MG63 (cell line): ENCODE measurements at places on chromosomes 6 and 20.

DNA sequence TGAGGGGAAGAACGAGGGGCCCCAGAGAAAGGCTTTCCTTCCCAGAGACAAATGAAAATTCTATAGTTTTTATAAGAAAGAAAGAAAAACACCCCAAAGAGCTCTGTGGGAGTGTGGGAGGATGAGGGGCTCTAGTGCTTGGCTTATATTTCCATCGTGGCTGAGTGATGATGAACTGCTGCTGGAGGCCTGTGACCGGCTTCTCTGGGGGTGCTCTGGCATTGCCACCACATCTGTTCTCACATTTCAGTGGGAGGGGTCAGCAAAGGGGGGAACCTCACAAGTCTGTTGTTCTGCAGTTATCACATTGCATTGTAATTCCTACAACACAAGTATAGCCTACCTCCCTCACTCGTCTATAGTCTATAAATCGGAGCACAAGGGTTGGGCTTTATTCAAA lies 67.6 kb upstream of the BACH2 start:
- no peak for DNase-seq

DNA sequence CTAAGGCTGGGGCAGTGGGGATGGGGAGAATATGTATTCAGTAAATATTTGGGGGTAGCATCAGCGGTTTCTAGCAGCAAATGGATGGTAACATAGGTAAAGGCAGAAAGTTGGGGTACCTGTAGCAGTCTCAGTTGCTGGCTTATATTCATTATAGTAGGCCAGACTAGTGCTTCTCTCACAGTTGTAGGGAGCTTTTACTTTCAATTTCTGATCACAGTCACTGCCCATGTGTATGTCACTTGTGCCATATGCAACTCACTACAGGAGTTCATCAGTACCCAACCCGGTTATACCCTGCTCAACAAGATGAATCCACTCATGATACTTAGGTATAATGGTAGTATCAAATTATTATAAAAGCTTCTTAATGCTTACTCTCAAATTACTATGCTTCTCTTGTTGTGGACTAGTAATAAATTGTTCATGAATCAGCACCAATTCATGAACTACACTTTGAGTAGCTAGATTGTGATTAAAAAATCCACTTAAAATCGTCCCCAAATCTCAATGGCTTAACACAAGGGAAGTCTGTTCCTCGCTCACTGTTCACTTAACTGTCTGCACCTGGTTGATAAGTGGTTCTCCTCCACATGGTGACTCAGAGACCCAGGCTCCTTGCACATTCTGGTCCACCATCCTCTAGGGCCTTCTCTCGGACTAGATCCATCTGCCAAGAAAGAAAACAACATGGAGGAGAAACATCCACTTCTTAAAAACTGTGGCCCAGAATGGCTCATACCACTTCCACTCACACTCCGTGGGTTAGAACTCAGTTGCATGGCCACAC lies 31.3 kb upstream of the MYLIP start:
- no peak for DNase-seq

GRCh38 chr20:22711971-22712755 lies 127.8 kb upstream of the FOXA2 start:
- DNase-seq: no peak

GRCh38 chr6:145044641-145045246 lies 690.6 kb downstream of the EPM2A start:
- peak; percentile 57 for DNase-seq

GRCh38 chr6:139909992-139910391 lies 535.5 kb upstream of the CITED2 start:
- DNase-seq: no peak

DNA sequence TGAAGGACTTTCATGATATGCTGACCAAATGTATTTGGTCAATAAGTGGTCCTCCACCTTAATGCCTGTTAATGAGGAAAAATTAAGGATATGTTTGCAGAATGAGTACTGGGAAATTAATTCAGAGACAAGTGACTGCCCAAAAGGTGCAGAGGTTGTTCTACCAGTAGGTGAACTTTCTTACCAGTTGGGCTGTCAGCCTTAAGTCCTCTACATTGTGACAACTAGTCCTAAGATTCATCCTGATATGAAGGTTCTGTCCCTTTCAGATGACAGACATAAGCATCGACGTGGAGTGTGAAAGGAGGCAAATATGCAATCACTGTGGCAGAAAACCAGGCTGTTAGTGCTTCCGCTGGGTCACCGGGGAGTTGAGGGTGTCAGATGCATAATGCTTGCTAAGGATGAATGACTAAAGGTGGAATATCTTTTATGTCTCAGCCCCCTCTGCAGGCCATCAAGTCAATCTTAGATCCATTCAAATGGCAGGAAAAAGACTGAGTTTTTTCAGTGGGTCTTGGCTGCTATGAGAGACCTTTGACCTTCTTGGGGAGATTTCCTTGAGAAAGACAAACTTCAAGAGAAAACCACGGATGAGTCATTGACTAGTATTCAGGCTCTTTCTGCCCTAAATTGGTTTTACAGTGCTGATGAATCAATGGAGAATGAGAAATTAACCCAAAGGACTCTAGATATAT lies 226.0 kb downstream of the TPBG start:
- DNase-seq: peak; percentile 3

GRCh38 chr6:83883240-83883639 lies 23.8 kb downstream of the CYB5R4 start:
- no peak for DNase-seq

DNA sequence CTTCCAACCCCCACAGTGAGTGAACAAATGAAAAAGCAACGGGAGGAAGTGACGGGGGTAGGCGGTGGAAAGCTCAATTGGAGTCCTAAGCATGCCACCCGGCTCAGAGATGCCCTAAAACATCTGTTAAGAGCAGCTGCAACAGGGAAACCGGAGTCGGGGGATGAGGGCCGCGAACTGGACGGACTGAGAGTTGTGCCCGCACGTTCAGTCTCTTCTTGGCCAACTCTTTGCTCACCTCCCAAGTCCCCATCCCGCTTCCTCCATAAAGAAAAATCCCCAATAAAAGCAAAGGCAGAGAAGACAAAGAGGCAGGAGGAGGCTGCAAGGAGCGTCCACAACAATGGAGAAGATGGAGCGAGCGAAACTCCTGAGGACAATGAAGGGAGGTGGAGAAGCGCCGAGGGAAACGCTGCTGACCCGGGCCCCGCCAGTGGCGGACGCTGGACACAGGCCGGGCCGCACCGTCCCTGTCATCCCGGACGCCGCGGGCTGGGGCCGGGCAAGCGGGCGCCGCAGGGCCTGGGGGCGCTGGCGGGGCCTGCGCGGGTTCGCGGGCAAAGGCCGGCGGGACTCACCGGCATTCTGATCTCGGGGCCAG lies 600 bp downstream of the SEC63 start:
- peak; percentile 61 for DNase-seq

DNA sequence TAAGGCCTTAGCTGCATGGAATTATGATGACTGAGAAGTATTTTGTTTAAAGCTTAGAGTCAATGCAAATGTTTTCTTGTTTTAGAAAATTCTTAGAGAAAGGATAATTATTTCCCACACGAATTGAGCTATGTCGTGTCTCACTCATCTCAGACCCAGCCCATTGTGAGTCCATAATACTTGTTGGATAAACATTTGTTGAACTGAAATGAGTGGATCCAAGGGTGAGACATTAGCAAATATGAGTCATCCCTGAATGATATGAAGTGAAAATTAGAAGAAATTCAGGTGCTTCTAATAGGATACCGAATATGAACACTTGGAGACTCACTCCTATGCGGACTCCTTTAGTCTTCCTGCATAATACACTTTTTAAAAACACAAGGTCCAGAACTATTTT lies 41.6 kb upstream of the ARMC2 start:
- no peak for DNase-seq
